ENCODE measurements at places on chromosomes 2 and 18.

- peak; percentile 5 for DNase-seq
Measured at GRCh38 chr2:16635791-16636699, 29.6 kb downstream of the CYRIA start.

DNA sequence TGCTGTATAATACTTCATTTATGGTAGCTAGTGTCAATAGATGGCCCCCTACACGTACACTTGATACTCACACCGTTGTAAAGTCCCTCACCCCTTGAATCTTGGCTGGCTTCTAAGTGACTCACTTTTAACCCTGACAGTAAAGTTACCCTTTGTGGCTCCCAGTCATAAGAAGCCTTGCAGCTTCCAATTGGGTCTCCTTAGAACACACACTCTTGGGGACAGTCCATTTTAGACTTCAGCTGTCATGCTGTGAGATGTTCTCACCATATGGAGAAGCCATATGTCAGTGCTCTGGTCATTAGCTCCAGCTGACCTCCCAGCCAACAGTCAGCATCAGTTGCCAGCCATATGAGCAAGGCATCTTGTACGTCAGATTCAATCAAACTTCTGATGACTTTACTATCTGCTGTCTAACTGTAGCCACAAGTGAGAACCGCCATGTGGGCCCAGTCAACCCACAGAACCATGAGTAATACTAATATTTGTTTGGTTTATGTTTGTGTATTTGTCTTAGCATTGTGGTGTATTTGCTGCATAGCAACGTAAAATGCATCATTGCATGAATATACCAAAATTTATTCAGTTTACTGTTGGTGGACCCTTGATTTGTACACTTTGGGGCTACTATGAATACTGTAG, 68.3 kb downstream of the PTPN4 start:
- no peak for DNase-seq

GRCh38 chr2:114735126-114735525, 292.7 kb downstream of the DPP10 start:
- no peak for DNase-seq

GRCh38 chr2:121816797-121817196, 61.3 kb downstream of the TSN start:
- no peak for DNase-seq

DNA sequence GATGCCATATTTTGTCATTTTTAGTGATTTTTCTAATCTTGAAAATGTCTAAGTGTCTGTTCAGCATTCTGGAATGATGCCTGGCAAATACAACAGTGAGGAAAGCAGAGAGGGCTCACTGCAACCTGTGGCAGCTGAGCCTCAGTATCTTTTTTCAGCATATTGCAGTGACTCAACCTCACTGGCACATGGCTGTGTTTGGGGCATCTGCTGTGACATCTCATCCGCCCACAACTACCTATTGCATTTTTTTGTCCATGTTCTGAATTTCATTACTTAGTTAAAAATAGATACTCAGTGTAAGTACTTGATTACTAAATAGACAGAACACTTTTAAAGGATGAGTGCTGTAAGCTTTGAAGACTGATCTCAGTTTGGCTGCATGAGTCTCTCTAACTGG, 10.7 kb downstream of the BABAM2 start:
- DNase-seq: no peak

DNA sequence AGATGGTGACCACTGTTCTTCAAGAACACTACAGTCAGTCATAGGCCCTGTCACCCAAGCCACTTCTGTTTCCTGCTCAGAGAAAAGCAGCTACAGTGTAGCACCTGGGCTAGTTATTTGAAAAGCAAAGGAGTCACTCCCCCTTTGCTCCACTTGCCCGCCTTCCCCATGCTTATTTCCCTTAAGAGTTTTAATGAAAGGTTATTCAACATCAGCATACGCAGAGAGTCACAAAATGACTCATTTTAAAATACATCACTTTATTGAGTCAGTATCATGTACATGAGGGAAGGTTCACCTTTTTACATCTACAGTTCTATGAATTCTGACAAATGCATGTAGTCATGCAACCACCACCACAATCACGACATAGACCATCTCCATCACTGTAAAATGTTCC, 71.3 kb downstream of the TNFRSF11A start:
- no peak for DNase-seq

GRCh38 chr2:41061356-41061755, 609.5 kb upstream of the SLC8A1 start:
- DNase-seq: no peak

DNA sequence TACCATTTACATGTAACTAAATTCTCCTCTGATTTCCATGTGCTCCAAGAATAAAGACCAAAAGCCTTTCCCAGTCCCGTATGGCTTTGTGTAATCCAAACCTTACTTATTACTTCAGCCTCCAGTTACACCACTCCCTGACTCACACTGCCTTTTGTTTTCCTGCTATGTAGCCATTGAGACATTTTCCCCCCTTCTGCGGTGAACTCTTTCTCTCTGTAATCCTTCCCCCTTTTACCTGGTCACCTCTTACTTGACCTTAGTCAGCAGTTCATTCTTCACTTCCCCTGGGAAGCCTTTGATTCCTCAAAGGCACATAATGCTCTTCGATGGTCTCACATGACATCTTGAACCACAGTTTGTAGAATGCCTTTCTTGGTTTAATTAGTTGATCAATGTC, 256.0 kb upstream of the FANCL start:
- DNase-seq: no peak

GRCh38 chr18:8818982-8819381, 113.6 kb downstream of the MTCL1 start:
- no peak for DNase-seq

DNA sequence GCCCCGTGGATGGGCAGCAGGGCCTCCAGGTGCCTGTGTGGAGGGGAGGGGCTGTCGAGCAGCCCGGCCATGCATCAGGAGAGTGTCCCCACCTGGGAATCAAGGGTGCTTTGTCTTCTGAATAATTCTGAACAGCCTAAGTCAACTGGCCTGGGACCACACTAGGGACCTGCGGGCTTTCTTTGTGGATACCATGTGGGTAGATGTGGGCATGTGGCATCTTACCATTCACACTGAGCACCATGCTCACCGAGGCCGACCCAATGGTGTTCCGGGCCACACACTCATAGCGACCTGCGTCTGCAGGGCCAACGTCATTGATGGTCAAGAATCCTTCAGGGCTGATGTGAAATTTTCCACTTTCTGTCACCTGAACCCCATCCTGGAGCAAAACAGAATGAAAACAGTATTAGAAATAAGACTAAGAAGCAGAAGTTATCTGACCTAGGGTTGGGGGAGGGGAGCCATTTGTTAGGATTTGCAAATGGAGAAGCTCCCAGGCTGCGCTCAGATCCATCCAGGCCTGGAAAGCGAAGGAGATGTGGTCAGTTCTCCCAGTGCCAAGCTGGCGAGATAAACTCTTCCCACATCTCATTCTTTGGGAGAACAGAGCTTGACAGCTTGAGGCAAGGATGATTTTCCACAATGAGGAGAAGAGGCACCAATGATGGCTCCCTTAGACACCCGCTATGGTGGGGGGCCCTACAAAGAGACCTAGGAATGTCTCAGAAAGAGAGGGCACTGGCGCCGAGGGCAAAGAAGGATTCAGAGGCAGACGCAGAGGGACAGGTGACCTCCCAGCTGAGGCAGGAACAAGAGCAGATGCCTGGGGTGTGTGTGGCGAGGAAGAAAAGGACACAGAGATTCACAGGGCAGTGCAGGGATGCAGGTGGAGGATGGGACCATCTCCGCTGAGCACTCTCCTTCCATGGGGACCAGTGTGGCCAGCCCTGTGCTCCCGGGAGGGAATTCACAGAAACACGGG, 83.4 kb downstream of the PXDN start:
- DNase-seq: no peak

- no peak for DNase-seq
Measured at GRCh38 chr2:147595200-147595599, 249.6 kb upstream of the ACVR2A start.

DNA sequence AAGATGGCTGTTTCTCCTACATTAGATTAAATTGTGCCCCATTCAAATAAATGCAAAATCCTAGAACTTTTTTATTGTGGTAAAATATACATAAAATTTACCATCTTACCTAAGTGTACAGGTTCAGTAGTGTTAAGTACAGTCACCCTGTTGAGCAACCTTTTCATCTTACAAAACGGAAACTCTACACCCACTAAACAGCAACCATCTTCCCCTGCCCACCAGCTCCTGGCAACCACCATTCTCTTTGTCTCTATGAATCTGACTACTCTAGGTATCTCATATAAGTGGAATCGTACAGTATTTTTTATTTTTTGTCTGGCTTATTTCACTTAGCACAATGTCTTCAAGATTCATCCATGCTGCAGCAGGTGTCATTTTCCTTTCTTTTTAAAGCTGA, 53.0 kb downstream of the ASXL2 start:
- no peak for DNase-seq

DNA sequence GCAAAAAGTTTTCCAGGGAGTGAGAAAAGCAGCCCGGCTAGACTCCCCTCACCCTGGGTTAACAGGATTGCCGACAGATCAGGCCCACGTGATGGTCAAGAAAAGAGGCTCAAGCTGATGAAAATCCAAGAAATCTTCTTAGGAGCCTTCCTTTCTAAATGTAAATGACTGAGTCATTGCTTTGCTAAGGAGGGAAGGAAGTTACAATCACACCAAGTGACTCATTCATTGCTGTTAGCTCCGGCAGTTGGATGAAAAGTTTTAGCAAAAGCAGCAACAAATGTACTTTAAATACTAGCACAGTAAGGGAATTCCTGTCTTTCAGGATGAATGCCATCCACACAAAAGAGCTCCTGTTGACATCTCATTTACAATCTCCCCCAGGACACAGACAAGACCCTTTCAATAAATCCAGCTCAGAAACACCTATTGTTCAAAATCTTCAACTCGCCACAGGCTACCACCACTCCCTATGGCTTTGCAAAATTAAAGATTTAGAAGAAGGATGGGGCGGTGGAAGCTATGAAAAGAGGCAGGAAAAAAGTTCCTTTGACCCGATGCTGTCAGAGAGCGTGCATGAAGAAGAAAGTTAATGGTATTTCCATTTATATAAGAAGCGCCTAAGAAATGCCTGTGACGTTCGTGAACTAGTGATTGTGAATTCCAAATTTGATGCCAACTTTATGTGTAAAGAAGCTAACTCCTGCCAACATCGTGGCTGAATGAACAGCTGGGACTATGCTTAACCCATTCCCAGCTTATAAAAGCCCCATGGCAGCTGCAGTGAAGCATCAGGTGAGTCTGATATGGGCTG, 153.7 kb downstream of the TGIF1 start:
- no peak for DNase-seq

- no peak for DNase-seq
Measured at GRCh38 chr2:72891091-72891818, 4.0 kb downstream of the SPR start.

DNA sequence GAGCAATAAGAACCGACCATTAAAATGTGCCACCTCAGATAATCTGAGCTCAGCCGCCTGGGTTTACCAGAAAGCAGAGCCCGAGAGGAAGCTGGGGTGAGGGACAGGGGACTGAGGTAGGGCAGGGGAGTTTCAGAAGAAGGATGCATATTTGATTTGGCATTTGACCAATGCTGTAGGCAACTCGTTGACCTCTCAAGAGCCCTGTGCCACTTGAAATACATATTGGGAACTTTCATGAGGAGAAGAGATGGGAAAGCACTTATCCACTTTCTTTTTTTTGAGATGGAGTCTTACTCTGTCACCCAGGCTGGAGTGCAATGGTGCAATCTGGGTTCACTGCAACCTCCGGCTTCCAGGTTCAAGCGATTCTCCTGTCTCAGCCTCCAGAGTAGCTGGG, 148.4 kb upstream of the SPRED2 start:
- no peak for DNase-seq

GRCh38 chr18:58988600-58988999, 123.9 kb downstream of the ZNF532 start:
- no peak for DNase-seq

- DNase-seq: no peak
Measured at GRCh38 chr2:45825001-45825651, 173.7 kb downstream of the PRKCE start.

DNA sequence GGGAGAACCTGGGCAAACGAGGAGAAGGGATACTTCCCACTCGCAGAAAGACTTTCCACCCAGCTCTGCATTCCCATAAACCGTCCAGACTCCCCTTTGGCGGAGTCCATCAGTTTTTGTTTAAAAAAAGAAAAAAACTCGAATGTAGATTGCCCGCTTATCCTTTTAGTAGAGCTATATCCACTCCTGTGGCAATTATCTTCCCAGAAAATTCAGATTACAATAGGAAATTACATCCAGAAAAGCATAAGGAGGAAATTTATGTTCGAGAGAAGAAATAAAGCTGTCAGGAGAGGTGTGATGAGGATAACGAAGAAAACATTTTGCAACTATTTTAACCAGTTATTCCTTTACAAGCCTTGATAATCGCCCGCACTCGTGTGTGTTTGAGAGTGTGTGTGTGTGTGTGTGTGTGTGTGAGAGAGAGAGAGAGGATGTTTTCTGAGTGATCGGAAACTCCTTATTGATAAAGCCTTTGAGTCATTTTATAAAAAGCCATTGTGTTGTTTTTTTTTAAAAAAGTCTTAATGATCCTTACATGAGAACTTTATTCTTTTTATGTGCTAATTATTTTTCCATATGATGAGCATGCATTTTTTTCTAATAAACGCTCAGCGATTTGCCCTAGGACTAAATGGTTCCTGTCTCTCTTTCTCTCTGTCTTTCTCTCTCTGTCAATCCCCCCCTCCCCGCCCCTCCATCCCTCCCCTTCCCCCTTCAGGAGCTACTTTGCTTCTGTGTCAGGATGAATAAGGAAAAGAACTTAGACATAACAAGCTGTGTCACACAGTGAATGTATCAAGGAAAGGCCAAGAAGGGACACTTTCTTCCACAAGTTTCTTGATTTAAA, 1.1 kb upstream of the PPP3R1 start:
- DNase-seq: no peak

GRCh38 chr18:24726727-24727492, 266.5 kb downstream of the HRH4 start:
- DNase-seq: no peak

DNA sequence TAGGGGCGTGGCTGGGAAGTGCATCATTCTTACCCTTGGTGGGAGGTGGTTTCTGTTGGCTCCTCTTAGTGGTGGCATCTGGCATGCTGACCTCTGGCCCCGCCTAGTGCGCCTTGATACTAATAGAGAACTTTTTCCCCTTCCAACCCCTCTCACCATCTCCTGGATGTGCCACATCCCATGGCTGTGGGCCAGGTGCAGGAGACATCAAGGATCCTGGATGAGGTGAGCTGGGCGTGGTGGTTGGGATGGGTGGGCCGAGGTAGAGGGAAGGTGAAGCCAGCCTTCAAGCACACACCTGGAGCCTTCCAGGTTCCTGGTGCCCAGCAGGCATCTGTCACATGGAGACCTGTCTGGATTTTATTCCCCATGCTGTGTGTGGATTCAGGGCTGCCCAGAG, 149.2 kb downstream of the DYSF start:
- DNase-seq: no peak

- DNase-seq: no peak
Measured at GRCh38 chr2:171404261-171404660, 29.5 kb downstream of the METTL8 start.

All from cortex of kidney (tissue), 1 donor.